Muscle of back (tissue), 13 donors: ENCODE measurements at places on chromosomes 12 and 14. TPM values are rescaled to one million over a fixed set of nuclear protein-coding genes. Genes with fewer than 3 reads are reported as not detected.

Gene RFLNA
- 9.3 TPM for polyA plus RNA-seq

Gene AP5M1
- polyA plus RNA-seq, result 26.8 TPM

Gene FLVCR2
- polyA plus RNA-seq, result 10.9 TPM

Gene ATL1
- polyA plus RNA-seq, result 11.0 TPM

Gene PCED1B
- 0.82 TPM for polyA plus RNA-seq

Gene DBX2
- 0.17 TPM for polyA plus RNA-seq

Gene R3HDM2
- 35.0 TPM for polyA plus RNA-seq

Gene UBR7
- polyA plus RNA-seq, result 24.7 TPM

Gene RAD9B
- polyA plus RNA-seq, result 2.9 TPM

Gene GLT1D1
- polyA plus RNA-seq, result 0.78 TPM

Gene PMEL
- 1.3 TPM for polyA plus RNA-seq

Gene SYT1
- polyA plus RNA-seq, result 1.7 TPM

Gene PTPRR
- 1.2 TPM for polyA plus RNA-seq

Gene RFX4
- polyA plus RNA-seq, result 0.10 TPM
